ENCODE measurements at places on chromosomes 7 and 10.

- no peak for DNase-seq
Measured at GRCh38 chr7:143305423-143306070, 10.4 kb upstream of the CLCN1 start.

GRCh38 chr7:2709553-2710285 lies 21.7 kb downstream of the AMZ1 start:
- DNase-seq = peak; percentile 93

DNA sequence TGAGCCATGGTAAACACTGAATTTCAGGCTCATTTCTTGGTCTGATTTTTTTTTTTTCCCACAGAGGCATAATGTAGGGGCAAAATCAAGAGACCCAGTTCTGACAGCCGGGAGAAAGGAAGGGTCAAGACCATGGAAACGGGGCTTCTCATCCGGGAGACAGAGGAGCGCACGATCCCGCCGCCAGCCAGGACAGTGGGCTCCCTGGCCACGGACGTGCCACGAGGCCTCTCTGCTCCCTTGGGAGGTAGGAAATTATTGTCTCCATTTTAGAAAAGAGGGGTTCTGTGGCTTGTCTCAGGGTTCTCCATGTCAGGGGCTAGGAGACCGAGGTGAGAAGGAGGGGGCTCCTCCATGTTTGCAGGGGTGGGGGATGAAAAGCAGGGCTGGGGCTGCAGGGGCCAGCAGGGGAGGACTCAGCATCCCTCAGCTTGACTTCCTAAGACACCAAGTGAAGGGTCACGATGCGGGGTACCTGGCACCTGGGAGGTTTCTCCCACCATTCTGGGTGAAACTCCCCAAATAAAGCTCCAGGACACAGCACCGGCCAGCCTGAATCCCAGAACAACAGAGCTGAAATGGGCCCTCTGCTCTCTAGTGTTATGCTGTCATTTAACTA lies 37.6 kb downstream of the PPIF start:
- DNase-seq = no peak

DNA sequence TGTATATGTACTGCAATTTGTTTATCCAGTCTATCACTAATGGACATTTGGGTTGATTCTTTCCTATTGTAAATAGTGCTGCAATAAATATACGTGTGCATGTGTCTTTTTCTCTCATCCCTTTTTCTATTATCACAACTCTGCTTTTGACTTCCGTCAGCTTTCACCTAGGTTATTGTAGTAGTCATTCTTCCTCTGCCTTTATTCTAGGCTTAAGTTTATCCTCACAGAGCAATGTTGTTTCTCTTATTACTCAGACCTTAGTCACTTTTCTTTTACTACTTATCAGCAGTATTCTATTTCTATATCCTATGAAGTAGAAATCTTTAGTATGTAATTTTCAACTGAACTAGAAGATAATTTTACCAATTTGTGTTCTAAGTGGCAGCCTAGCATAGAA lies 175.3 kb upstream of the SEMA3E start:
- no peak for DNase-seq

DNA sequence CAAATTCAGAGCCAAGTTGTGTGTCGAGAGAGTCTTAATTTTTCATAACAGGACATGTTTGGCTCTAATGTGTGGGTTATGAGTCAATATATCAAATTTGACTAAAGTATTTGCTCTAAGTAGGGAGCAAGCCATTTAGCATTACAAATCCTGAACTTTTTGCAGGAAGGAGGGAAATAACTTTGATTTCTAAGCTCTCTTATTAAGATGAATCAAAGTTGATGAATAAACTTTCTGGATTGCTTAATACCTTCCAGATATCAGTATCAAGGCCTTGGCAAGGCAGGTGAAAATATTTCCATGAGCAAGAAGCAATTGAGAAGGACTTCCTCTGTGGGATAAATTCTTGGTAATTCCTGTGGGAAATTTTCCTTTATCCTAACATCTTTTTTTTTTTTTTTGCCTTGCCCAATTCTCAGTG lies 258.8 kb downstream of the AHR start:
- DNase-seq = no peak
